ENCODE measurements at places on chromosomes 12 and 14.

DNA sequence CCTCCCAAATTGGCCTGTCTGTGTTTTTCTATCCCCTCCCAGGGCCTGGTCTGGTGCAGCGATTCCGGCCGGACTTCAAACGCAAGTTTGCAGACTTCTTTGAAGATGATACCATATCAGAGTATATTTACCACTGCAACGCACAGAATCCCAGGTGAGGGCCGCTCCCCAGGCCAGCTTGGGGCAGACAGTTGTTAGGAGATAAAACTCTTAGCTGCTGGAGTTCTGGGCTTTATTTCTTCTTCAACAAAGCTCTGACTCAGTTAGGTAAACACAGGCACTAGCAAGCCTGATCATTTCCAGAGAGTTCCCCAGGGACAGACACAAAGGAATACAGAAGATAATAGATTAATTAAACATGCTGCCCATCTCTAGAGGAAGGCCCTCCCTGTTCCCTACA, 8.3 kb downstream of the ABHD4 start:
- no peak for DNase-seq

- DNase-seq = no peak
Observed at GRCh38 chr14:104547310-104547997, 32.1 kb upstream of the C14orf180 start.

DNA sequence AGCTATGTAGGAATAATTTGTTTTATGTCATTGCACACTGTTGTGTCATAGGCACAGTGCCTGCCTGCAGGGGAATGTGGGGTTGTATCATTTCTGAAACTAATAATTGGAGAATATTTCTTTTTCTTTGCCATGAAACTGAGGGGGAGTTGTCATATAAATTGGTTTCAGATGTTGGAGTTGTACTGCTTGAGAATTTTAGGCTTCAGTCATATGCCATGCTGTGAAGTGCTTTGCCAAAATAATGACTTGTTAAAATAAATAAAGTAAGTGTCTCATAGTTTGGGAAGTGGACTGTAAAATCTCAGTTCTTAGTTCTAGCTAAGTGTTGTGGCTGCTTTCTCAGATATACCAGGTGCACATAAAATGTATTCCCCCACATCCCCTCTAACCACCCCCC, 116.8 kb downstream of the DAAM1 start:
- DNase-seq = peak; percentile 80

DNA sequence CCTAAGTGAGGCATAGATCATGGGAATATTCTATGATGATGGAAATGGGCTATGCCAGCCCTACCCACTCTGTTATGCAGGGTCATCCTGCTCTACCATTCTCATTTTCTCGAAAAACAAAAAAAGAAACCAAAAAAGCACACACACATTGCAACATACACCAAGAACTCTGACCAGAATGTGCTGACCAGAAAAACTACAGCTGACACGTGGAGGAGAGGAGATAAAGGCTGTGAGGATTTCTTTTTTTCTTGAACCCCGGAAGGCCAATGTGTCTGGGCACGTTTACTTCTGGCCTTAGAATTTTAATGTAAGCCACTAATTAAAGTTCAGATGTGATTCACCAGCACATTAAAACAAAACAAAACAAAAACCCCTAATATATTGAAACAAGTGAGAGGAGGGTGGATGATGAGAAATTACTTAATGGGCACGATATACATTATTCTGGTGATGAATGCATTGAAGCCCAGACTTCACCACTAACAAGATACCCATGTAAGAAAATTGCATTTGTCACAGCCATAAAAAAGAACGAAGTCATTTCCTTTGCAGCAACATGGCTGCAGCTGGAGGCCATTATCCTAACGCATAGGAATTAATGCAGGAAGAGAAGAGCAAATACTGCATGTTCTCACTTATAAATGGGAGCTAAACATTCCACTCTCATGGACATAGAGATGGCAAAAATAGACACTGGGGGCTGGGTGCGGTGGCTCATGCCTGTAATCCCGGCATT, 66.3 kb upstream of the PLEKHG3 start:
- no peak for DNase-seq

DNA sequence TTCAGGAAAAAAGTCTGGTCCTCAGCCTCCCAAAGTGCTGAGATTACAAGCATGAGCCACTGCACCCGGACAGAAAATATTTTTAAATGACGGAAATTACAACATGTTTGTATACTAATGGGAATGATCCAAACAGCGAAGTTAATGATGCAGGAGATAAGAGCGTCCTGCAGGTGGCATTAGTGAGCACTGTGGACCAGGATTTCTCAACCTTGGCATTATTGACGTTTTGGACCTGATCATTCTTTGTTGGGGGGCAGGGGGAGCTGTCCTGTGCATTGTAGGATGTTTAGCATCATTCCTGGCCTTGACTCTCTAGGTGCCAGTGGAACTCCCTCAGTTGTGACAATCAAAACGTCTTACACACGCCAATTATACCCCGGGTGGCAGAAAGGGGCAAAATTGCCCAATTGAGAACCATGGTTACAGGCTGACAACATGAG, 34.1 kb downstream of the SCFD1 start:
- peak; percentile 38 for DNase-seq

Data from fibroblast of the aortic adventitia (primary cell).